Stimulated activated CD4-positive, alpha-beta T cell treated with anti-CD3 and anti-CD28 coated beads, Interleukin-4, amount 100 ng/mL, for 4 hours (primary cell): ENCODE measurements at places on chromosomes 6 and 20.

GRCh38 chr6:51531623-51532022, 555.8 kb downstream of the PKHD1 start:
- DNase-seq = no peak

GRCh38 chr20:16349523-16350260, 223.6 kb downstream of the KIF16B start:
- no peak for DNase-seq

DNA sequence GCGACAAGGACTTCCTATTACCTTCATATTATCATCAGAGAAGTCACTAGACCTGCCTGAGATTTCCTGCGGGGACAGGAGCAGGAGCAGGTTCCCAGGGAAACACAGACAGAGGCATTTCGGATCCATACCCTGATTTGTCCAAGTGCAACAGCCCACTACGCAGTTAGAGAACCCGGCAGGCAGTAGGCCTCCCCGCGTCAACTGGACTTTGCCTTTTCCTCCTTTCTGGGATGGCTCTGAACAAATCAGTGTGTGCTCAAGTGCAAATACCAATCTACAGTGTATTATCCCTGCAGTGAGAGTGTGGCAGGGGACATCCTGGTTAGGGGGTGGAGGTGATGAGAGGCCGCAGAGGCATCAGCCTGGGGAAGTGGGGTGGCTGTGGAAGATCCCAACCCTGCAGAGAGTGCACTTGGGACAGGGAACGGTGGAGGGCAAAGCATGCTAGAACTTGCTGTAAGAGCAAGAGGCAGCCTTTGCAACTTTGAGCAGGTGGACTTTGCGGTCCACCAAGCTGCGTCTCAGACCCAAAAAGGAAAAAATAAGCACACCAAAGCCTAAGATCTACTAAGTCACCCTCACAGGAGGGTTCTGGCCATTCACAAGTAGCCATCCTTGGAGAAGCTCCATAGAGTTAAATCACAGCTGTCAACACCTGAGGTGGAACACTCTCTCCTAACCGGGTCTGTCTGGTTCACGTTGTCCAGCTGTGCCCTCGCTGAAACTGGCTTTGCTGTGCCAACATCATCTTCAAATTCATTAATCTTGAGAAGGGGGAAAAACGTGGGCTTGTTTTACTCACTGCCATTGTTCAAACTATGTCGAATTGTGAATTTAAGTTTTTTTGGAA, 159.1 kb downstream of the ZDHHC14 start:
- no peak for DNase-seq

DNA sequence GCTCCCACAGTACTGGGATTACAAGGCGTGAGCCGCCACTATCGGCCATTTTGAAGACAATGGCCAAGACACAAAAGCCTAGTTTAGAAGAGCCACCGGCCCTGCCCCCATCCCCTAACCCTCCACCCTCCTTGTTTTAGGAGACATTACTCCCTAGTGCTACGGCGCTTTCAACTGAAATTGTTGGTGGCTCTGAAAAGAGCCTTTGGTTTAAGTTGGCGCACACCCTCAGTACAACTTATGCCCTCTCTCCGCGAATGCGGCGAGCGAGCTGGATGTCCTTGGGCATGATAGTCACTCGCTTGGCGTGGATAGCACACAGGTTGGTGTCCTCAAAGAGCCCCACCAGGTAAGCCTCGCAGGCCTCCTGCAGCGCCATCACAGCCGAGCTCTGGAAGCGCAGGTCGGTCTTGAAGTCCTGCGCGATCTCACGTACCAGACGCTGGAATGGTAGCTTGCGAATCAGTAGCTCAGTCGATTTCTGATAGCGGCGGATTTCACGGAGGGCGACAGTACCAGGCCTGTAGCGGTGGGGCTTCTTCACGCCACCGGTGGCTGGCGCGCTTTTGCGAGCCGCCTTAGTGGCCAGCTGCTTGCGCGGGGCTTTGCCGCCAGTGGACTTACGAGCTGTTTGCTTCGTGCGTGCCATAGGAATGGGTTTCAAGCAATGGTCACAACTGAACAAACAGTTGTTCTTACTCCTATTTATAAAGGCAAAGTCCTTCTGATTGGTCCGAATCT, 114.9 kb upstream of the BTN3A2 start:
- DNase-seq = peak; percentile 68
